ENCODE measurements at places on chromosomes 11 and 22. TPM values are rescaled to one million over a fixed set of nuclear protein-coding genes. Genes with fewer than 3 reads are reported as not detected.

GRCh38 chr11:30825723-30826122, 239.6 kb upstream of the MPPED2 start:
- no peaks in the 10 kb centered on the region for H3K36me3 ChIP-seq
- no peak overlapping the region for H3K27ac ChIP-seq
- H3K4me1 ChIP-seq: no peaks in the 10 kb centered on the region
- DNase-seq: no peak

DNA sequence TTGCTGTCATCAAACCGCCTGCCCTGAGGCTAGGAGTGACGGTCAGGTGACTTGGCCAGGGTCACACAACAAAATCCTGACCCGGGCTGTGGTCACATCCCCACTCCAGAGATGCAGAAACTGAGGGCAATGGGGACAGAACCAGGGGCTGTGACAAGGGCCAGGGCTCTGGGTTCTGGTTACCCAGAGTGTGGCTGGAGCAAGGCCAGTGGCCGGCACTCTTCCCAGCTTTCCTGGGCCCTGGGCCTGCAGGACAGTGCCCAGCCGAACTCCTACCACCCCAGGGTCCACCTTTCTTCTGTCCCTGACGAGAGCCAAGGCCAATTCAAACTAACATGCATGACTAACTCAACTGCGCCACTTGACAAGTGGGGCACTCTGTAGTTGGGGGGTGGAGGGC, 35.9 kb downstream of the ARVCF start:
- H3K27ac ChIP-seq: no peak overlapping the region
- no peaks in the 10 kb centered on the region for H3K27me3 ChIP-seq
- no peak overlapping the region for H3K4me3 ChIP-seq
- DNase-seq: no peak
- peaks cover 22% of the 10 kb centered on the region for H3K36me3 ChIP-seq

- peak within 1 kb of the TSS; percentile 92 for H3K4me3 ChIP-seq
- DNase-seq: peak; percentile 83
- peak within 1 kb of the TSS; percentile 97 for H3K27ac ChIP-seq
- peaks cover 30% of the 10 kb centered on the region for H3K36me3 ChIP-seq
- peaks cover 24% of the 10 kb centered on the region for H3K4me1 ChIP-seq
These were observed at the start of gene TRIM44 for GRCh38 chr11:35662649-35663407. Gene TRIM44 (plus strand): TSS chr11:35662775. CDS start chr11:35663112, 337 bp downstream.

Gene PDGFD
- total RNA-seq: 5.1 TPM

Gene NCF4
- 0.54 TPM for total RNA-seq
